ENCODE measurements at places on chromosomes 4 and X. TPM values are rescaled to one million over a fixed set of nuclear protein-coding genes. Genes with fewer than 3 reads are reported as not detected.

The DCAF8L2 gene
- total RNA-seq: not detected

The TENM3 gene
- 1.2 TPM for total RNA-seq

The ZMAT1 gene
- 0.06 TPM for total RNA-seq

The PAK3 gene
- total RNA-seq: not detected

The TREX2 gene
- 0.78 TPM for total RNA-seq

The DKK2 gene
- total RNA-seq: not detected

The C4orf51 gene
- total RNA-seq: not detected

The ABCG2 gene
- 22.4 TPM for total RNA-seq

The PABPC5 gene
- total RNA-seq: 0.03 TPM

The SYN1 gene
- total RNA-seq: 0.33 TPM

The SMIM10L2A gene
- total RNA-seq: 0.26 TPM

The PRRG3 gene
- total RNA-seq: not detected

The TMEM154 gene
- total RNA-seq: 0.07 TPM

The NFXL1 gene
- total RNA-seq: 8.1 TPM

The GLOD5 gene
- total RNA-seq: not detected

The DMP1 gene
- total RNA-seq: not detected

The AFF1 gene
- 9.4 TPM for total RNA-seq

The NRK gene
- not detected for total RNA-seq

The CTAG1B gene
- total RNA-seq: not detected

The HAND2 gene
- 0.36 TPM for total RNA-seq

The TCEAL2 gene
- total RNA-seq: not detected

The DCX gene
- not detected for total RNA-seq

The GLRB gene
- 0.79 TPM for total RNA-seq

The IL1RAPL1 gene
- 0.09 TPM for total RNA-seq

The TSPYL2 gene
- 9.5 TPM for total RNA-seq

The SSX1 gene
- not detected for total RNA-seq

The TRMT10A gene
- 4.4 TPM for total RNA-seq

The MAGEB2 gene
- not detected for total RNA-seq

The TMEM31 gene
- not detected for total RNA-seq

The SNX25 gene
- 9.5 TPM for total RNA-seq

The TGIF2LX gene
- total RNA-seq: not detected

The SULT1B1 gene
- not detected for total RNA-seq

The ERAS gene
- total RNA-seq: not detected

The C4orf50 gene
- total RNA-seq: not detected

The ARHGEF9 gene
- total RNA-seq: 5.6 TPM

The FAM53A gene
- 1.4 TPM for total RNA-seq

The EGF gene
- total RNA-seq: 0.13 TPM

The NR3C2 gene
- not detected for total RNA-seq

The ALB gene
- not detected for total RNA-seq

The PAGE2 gene
- not detected for total RNA-seq

The TLR7 gene
- total RNA-seq: not detected

All from A549 treated with CpdA at 1 μM for 4 hours (cell line).